Suppressor macrophage (primary cell): ENCODE measurements at places on chromosomes 5 and 9.

GRCh38 chr5:107396351-107396690 is 274.4 kb downstream of the EFNA5 start:
- no peak for DNase-seq

DNA sequence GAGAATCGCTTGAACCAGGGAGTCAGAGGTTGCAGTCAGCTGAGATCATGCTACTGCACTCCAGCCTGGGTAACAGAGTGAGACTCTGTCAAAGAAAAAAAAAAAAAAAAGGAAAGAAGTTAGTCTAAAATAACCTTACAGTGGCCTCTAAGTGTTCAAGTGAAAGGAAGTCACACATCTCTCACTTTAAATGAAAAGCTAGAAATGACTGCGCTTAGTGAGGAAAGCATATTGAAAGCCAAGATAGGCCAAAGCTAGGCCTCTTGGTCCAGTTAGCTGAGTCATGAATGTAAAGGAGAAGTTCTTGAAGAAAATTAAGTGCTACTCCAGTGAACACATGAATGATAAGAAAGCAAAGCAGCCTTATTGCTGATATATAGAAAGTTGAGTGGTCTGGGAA is 38.1 kb downstream of the ITGA1 start:
- DNase-seq: no peak

- DNase-seq: no peak
Observed at GRCh38 chr9:123500336-123500735, 144.3 kb downstream of the CRB2 start.

DNA sequence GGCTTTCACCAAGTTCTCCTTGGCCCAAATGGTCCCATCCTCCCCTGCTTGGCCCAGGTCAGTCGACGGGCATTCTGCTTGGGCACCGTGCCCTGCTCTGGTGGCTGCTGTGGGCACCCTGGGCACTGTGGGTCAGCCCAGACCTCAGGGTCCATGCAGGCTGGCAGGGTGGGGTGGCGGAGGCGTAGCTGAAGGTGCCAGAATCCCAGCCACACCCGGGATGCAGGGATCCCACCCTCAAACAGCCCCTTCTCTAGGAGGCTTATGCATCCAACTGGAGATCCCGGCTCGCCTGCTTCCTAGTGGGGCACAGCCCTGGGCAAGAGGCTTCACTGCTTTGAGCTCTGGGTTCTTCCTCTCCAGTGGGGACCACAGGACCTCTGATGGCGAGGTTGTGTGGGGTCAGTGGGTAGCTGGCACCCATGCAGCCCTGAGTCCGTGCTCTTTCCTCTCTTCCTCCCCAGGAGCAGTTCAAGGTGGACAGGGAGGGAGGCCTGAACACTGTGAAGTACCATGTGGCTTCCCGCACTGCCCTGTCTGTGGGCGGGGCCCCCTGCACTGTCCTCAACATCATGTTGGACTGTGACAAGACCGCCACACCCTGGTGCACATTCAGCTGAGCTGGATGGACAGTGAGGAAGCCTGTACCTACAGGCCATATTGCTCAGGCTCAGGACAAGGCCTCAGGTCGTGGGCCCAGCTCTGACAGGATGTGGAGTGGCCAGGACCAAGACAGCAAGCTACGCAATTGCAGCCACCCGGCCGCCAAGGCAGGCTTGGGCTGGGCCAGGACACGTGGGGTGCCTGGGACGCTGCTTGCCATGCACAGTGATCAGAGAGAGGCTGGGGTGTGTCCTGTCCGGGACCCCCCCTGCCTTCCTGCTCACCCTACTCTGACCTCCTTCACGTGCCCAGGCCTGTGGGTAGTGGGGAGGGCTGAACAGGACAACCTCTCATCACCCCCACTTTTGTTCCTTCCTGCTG is 9.4 kb downstream of the B4GALT7 start:
- no peak for DNase-seq

DNA sequence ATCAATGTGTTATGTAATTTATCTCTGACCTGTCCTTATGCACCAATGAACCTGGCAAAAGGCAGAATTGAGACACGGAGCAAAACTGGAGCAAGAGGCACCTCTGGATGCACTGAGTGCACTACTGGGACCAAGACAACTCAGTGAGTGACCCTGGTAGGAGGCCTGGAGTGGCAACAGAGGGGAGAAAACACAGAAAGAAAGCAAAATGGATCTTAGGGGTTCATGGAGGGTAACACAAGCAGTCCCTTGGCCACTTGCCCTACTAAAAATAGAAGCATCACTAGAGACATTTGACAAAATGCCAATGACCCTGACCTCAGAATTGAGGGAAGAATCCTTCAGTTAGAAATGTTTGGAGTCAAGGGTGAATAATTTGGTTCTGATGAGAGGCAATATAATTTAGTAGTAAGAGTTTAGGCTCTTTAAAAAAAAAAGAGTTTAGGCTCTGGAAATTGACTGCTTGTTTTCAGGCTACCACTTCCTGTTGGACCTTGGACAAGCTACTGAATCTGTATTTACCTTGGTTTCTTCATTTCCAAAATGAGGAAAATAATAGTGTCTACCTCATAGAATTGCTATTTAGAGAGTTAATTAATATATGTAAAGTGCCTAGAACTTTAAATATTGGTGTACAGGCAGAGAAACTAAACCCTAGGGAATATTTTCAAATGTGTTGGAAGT is 234.9 kb upstream of the TARS1 start:
- no peak for DNase-seq

GRCh38 chr9:107464516-107464915 is 25.1 kb downstream of the KLF4 start:
- DNase-seq: no peak

- DNase-seq: no peak
Observed at GRCh38 chr5:13943676-13944075, 812 bp downstream of the DNAH5 start.

DNA sequence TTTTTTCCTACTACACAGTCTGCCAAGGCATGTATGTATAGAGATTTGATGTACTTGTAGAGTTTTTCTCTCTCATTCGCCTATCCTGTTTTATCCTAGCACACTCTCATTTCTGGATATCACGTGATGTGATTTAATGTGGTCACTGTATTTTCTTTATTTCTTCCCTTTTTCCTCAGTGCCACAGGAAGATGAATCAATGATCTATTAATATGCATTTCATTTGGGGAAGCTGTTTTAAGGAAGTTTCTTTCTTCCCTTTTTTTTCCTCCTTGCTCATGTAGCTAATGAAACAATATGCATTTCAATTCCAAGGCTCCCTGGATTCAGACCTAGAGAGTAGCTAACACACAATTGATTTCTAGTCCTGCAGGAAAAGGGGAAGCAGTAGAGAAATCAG is 506.3 kb upstream of the WWC1 start:
- peak; percentile 56 for DNase-seq

GRCh38 chr5:172941067-172941516 is 18.1 kb upstream of the RPL26L1 start:
- DNase-seq: no peak

GRCh38 chr9:115847216-115847615 is 306.4 kb upstream of the PAPPA start:
- DNase-seq: no peak

GRCh38 chr9:88196142-88196790 is 58.0 kb upstream of the SPATA31C2 start:
- no peak for DNase-seq

- DNase-seq: no peak
Observed at GRCh38 chr5:179199246-179199645, 139.1 kb downstream of the ZNF354C start.
